ENCODE measurements at places on chromosomes 12 and 14.

DNA sequence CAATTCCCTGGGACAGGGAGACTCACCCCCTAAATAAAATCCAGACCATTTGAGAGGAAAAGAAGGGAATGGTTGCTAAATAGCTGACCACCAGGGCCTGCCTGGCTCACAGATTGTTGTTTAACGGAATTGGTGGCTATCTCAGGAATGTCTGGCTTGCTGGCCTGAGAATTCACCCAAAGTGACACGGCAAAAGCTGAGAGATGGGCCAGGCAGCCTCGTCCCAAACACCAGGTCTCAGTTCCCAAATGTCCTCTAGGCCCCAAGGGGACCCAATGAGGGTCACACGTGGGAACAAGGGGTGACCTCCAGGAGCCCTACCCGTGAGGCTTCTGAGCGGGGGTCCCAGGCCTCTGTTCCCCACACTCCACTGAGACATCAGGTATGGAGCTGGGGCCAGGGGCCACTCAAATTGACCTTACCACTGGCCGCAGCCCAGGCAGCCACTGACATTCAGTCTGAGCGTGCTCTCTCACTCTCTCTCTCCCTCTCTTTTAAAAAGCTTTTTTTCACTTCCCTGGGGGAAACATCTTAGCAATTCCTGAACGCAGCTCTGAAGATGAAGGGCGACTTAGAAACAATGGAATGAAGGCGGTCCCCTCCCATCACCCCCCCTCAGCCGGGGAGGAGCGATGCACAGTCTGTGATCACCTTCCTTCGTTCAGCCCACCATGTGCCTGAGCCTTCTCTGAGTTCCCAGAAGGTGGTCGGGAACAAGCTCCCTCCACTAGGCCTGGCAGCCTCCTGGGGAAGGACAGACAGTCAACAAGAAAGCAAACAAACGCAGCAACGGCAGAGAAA, 131.2 kb downstream of the SCARB1 start:
- DNase-seq = no peak

DNA sequence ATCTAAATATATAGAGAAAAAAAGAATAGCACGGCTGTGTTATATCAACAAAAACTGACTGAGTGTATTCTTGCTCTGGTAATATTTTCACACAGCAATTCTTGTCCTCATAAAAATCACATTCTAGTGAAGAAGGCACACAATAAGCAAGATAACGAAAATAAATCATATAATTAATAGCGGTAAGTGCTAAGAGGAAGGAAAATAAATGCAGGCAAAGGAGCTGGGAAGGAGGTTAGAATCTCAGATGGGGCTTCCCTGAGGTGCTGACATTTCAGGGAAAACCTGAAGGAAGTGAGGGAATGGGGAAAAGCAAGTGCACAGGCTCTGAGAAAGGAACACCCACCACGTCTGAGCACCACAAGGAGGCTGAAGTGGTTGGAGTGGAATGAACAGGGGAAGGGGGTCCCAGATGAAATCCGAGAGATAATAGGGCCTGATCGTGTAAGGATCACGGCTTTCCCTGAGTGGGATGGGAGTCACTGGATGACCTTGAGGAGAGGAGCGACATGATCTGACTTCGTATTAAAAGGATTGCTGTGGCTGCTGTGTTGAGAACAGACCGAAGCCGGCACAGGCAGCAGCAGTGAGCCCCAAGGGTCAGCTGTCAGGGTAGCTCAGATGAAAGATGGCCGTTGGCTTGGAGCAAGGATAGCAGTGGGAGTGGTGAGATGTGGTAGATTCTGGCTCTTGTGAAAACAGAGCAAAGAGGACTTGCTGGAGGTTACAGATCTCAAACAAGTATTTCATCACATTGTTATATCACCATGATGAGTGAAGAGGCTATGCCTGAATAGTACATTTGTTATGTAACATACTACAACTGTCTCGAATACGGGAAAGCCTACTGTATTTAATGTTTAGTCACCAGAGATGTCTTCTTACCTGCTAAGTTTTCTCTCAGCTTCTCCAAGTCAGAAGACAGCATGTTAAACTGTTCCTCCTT, 67.1 kb upstream of the VPS33A start:
- no peak for DNase-seq

GRCh38 chr14:103854017-103854808, 6.8 kb upstream of the PPP1R13B start:
- DNase-seq = no peak

GRCh38 chr14:32014057-32014456, 63.0 kb upstream of the ARHGAP5 start:
- DNase-seq = no peak

- DNase-seq = no peak
Observed at GRCh38 chr14:68675233-68675577, 117.7 kb downstream of the ZFP36L1 start.

- DNase-seq = peak; percentile 99
Observed at GRCh38 chr14:36069535-36069900, 107.0 kb downstream of the PTCSC3 start.

DNA sequence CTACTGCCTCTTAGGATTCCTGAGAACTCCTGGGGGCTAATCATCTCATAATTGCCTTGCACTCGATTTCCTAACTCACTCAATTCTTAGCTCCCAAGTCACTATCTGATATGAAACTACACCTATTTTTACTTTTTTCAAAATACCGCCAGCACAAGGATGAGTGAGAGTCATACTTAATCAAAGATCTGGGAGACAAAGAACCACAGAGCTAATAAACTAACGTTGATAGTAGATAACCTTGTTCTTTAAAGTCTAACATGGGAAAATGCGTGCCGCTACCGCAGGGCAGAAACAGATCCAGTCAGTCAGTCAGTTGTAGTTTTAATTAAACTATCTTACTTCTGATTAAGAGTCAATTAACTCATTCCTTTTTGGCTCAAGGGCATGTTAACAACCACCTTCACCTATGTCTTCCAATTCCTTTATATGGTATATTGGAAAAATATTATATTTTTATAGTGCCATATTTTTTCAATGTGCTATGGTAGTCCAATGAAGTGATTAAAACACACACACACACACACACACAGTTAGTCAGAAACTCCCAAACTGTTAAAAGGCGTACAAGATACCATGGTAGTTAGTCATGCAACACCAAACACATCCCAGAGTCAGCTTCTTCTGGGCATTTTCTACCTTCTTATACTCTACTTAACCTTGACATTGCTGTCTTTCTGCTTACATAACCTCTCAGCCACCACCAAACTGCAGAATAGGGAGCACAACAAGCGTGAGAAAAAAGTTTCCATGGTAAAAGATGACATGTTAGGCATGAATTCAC, 114.0 kb downstream of the KLHL28 start:
- DNase-seq = no peak

DNA sequence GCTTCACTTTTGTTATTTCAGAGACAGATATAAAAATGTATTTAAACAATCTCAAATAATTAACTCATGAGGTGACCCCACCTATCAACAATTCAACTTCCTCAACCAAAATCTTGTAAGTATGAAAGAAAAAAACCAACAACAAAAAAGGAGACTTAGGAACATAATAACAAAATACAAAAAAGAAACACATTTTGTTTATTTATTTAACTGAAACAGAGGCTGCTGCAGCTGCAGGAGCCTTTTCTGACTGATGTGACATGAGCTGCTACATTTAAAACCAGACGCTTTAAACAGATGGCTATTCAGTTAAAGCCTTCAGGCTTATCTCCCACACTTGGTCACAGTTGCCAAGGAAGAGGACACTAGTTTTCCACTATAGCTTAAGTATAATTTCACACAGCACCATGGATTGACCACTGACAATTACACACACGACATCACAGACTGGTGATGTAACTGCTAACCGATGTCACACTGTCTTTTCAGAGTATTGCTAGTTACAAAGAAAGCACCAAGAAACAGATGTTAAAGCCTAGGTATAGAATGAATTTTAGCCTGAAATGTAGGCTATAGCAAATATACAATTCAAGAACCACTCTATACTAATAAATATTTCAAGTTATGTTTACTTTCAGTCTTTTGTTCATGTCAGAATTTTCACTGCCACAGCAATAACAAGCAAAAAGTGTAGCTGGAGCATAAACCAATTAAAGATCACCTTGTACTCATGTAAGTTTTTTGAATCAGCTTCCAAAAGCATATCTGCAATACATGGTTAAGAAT, 113.0 kb downstream of the MED13L start:
- peak; percentile 25 for DNase-seq

- DNase-seq = no peak
Observed at GRCh38 chr14:92492258-92492657, 21.3 kb upstream of the RIN3 start.

DNA sequence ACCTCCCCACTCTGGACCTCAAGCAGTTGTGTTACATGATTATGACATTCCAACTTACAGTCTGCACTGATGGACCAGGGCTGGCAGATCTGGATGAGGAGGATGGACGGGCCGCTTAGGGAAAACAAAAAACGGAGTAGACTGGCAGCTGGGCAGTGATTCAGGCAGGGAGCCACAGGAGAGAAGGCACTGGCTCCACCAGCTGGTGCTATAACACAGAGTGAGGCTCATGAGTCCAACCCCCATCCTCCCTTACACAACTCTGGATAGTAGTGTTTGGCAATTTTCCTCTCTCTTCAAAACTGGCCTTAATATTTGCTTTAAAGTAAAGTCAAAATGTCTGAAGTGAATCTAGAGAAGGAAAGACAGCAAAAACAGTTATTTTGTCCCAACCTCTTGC, 9.7 kb upstream of the RIC8B start:
- no peak for DNase-seq

DNA sequence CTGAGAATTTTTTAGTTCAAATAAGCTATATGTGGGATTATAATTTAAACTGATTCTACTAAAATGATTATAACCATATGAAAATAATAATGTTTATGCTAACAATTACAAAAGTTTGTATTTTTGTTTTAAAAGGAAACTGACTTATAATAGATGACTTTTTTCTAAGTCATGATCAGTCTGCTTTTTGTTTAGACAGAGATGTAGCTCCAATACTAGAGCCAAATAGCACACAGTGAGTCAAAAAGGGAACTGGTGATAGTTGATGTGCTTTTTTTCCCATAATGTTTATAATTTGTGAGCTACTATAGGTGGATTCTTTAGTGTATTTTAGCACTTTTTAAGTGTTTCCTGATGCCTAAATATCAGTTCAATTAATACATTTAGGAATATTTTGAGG, 28.3 kb downstream of the TMPO start:
- DNase-seq = no peak

- no peak for DNase-seq
Observed at GRCh38 chr14:55799508-55800095, 219.6 kb downstream of the KTN1 start.

DNA sequence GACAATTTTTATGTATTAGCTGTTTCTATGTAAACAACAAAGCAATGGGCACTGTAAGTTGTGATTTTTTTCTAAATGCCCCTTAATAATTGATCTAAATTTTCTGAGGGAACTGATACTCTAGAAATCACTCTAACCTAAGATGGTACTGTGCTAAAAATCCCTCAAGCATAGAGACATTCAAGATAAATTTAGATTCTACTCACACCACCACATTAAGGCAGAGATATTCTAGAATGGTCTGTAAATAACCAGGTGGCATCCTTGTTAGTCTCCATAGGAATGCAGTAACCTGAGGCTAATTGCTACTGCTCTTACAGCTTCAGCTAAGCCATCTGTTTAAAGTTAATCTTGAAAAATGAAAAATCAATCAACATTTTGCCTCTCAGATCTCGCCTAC, 87.3 kb downstream of the SLC41A2 start:
- no peak for DNase-seq

GRCh38 chr12:101697930-101698799, 725 bp downstream of the CHPT1 start:
- no peak for DNase-seq

- no peak for DNase-seq
Observed at GRCh38 chr14:100849115-100849781, 23.3 kb downstream of the MEG3 start.

DNA sequence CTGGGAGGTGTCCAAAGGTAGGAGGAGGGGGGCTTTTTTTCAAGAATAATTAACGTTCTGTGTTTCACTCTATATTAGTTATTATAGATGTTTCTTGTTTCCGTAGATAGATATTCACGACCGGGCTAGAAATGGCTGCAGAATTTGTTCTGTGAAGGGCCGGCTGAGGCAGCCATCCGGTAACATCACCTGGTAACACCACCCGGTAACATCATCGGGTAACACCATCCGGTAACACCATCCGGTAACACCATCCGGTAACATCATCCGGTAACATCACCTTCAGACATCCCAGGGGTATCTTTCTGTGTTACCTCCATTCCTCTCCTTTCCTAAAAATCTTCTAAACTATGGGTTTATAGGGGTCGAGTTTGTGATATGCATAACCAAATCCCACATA, 1336.7 kb upstream of the TMEM132C start:
- DNase-seq = no peak

DNA sequence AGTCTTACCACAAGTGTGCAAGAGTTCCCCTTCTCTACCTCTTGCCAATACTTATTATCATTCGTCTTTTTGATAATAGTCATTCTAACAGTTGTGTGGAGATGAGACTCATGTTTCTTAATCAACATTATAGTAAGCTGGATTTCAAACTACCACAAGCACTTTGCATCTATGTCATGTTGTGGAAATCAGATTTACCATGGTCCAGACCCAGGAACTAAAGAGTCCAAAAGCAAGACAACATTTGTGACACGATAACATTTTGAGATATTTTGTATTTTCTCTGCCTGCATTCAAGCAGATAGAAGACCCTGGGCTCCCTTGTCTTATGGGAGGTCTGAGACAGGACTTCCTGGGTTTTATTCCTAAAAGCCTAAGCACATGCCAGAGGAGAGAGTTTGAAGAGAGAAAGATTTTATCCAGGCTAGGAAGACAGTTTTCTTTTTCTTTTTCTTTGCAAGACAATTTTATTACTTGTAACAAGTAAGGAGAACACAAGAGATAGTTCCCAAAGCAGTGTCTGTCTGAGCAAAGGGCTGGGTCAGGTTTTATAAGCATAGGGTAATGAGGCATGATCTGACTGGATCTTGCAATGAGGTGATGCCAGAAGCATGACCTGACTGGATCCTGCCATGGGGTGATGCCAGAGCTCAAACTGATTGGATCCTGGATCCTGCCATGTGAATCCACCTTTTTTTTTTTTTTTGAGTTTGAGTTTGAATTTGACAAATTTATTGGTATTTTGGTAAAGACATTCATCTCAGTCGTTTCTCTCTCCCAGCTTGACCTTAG, 180.5 kb upstream of the HMGA2 start:
- DNase-seq = no peak

Measured in NCI-H2029 (cell line).